ENCODE measurements at places on chromosomes 12 and 14. TPM values are rescaled to one million over a fixed set of nuclear protein-coding genes. Genes with fewer than 3 reads are reported as not detected.
A peak's percentile ranks its signal among the peaks of the same experiment; 100 is the strongest.

- peak; percentile 91 for DNase-seq
These were observed at the start of gene ALDH2 for GRCh38 chr12:111766608-111767361. Gene ALDH2 (plus strand): TSS chr12:111766933. CDS start chr12:111766983, 50 bp downstream.

DNA sequence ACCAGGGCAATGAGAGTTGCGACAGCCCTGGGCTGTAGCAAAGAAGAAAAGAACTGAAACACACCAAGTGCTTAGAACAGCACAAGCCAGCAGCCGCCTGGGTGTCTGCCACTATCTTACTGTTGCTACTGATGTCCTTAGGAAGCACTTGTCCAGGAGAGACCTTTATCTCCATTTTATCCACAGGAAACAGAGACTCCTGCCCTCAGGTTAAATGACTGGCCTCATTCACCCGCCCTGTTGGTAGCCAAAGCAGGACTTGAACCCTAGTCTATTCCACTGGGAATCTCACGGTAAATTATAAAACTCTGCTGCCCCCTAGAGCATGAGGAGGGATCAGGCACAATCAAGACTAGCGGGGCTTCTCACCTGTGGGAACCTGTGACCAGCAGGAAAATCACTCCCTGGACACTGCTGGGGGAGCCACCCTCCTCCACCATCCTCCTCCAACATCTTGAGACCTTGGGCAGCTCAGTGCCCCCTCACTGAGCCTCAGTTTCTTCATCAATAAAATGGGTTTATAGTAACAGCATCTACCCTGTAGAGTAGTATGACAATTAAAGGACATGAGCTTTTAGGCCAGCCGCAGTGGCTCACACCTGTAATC, 20.5 kb upstream of the TESC start:
- no peak for DNase-seq

- no peak for DNase-seq
These were observed 1117.6 kb upstream of the TMEM132C start for GRCh38 chr12:127149226-127149964.

GRCh38 chr12:82852529-82852928, 165.8 kb downstream of the TMTC2 start:
- no peak for DNase-seq

GRCh38 chr14:89746654-89747053, 207.9 kb downstream of the EFCAB11 start:
- DNase-seq, result no peak

GRCh38 chr14:104499784-104500760, 79.5 kb upstream of the C14orf180 start:
- DNase-seq, result no peak

DNA sequence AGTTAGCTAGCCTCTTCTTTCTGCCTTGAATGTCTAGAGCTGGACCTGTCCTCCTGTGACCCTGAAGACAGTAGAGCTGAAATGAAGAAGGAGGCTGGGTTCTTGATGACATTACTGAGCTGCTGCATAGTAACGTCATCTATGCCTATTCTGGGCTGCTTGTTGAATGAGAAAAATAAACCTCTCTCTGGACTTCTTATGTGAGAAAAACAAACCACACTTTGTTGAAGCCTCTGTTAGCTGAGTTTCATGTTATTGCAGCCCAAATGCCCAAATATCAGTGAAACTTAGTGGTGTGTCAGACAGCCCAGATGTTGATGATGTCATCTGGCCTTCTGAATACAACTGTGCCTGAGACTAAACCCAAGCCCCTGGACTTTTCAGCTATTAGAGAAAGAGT, 67.0 kb upstream of the MAX start:
- DNase-seq, result no peak

DNA sequence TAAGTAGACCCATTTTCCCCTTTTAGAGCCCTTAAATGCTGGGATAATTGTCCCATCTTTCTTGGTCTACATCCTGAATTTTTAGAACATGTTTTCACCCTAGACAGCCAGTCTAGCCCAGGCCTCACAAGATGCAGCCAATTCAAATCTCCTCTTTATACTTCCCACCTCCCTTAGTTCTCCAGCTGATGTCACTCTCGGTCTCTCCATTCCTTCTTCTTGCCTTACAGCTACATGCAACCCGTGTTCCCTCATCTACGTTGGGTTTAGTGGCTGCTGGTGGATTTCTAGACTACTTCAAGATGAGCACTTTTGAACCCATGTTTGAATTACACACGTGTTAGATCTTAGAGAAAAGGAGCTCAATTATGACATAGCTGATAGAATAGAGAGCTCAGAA, 132.0 kb downstream of the PPM1H start:
- no peak for DNase-seq

GRCh38 chr12:109995686-109996482, at the start of gene GIT2:
Gene GIT2 (minus strand): TSS chr12:109996368. CDS start chr12:109996224, 144 bp downstream.
- peak; percentile 97 for DNase-seq

DNA sequence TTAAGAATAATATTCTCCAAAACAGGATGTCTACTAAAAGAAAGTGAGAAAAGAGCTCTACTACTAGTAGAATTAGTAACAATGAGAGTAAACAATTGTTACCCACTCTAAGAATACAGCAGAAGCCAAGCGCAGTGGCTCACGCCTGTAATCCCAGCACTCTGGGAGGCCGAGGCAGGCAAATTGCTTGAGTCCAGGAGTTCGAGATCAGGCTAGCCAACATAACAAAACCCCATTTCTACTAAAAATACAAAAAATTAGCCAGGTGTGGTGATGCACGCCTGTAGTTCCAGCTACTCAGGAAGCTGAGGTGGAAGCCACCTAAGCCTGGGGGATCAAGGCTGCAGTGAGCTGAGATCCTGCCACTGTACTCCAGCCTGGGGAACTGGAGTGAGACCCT, 4.7 kb downstream of the DNAJC14 start:
- DNase-seq, result no peak

- DNase-seq, result no peak
These were observed 48.8 kb downstream of the KCNJ8 start for GRCh38 chr12:21725731-21726130.

- no peak for DNase-seq
These were observed 120.7 kb upstream of the SCAF11 start for GRCh38 chr12:46110928-46111699.

DNA sequence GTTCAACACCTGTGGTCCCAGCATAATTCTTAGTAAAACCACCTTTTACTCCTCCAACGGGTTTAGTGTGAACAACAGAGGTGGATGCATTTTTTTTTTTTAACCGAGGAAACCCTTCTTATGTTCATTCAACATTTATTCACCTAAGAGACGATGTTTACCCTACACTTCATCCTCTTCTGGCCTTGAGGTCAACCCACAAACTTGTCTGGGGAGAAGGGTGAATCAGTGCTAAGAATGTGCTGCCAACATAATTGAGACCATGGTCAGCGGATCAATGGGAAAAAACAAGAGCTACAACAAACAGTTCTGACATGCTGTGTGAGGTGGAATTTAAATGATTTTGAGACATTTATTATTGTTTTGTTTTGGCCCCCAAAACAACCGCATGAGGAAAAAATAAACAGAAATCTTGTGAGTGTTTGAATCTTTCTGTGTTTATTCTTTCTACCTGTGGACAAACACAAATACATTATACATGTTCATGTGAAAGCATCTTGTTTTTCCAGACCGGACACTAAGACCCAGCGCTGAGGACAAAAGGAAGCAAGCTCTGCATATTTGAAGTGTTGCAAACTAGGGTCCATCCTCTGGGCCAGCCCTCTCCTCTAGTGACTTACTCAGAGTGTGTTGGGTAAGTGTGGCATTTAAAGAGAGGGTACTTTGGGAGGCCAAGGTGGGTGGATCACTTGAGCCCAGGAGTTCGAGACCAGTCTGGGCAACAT, 5.1 kb upstream of the USP30 start:
- no peak for DNase-seq

- DNase-seq, result no peak
These were observed 23.3 kb downstream of the CLEC1A start for GRCh38 chr12:10075451-10075850.

- peak; percentile 50 for DNase-seq
These were observed 28.8 kb downstream of the CLSTN3 start for GRCh38 chr12:7158781-7159609.

DNA sequence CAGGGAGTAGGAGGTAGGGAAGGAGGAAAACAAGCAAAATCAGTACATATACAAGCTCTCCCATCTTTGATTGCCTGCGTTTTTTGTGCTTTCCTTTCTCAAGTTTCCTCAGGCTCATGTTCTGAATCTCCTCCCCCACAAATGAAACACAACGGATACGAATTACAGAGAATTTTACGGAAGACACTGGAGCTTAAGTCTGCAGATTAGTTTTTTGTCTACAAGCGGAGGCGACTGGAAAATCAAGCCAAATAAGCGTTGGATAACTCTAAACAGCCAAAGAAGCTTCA, 612 bp downstream of the WBP11 start:
- no peak for DNase-seq

DNA sequence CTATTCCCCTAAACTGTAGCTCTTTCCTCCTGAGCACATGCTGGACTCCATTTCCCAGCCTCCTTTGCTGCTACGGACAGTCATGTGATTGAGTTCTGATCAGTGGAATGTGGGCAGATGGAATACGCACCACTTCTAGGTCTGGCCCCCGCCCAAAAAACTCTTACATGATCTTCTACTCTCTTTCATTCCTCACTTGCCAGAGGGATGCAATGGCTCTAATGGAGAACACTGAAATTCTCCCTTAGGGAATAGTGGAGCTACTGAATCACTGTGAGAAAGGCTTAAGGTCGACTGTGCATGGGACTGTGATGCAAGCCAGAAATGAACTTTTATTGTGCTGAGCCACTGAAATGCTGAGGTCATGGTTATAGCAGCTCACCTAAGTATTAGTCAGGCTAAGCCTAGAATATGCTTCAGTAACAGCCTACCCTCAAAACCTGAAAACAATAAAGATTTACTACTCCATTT, 13.0 kb upstream of the TMED2 start:
- DNase-seq, result peak; percentile 86

DNA sequence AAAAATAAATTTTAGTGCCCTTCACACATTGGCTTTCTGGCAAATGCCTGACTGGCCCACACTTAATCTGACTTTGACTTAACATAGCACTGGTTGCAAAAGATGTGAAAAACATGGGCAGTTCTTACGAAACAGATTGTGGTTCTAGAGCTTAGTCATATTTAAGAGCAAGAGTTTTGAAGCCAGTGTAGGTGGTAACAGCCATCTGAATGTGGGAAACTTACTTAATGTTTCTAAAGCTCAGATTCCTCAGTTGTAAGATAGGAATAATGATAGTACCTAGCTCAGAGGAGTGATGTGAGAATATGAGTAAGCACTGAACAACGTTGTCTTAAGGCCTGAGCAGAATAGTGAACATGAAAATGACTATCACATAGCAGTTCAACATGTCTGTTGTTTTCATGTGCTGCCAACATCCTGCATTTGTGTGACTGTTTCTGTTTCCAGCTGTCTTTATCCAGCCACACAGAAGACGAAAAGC, 262.7 kb downstream of the SYT1 start:
- no peak for DNase-seq

GRCh38 chr12:97899956-97900355, 437.4 kb downstream of the RMST start:
- no peak for DNase-seq

DNA sequence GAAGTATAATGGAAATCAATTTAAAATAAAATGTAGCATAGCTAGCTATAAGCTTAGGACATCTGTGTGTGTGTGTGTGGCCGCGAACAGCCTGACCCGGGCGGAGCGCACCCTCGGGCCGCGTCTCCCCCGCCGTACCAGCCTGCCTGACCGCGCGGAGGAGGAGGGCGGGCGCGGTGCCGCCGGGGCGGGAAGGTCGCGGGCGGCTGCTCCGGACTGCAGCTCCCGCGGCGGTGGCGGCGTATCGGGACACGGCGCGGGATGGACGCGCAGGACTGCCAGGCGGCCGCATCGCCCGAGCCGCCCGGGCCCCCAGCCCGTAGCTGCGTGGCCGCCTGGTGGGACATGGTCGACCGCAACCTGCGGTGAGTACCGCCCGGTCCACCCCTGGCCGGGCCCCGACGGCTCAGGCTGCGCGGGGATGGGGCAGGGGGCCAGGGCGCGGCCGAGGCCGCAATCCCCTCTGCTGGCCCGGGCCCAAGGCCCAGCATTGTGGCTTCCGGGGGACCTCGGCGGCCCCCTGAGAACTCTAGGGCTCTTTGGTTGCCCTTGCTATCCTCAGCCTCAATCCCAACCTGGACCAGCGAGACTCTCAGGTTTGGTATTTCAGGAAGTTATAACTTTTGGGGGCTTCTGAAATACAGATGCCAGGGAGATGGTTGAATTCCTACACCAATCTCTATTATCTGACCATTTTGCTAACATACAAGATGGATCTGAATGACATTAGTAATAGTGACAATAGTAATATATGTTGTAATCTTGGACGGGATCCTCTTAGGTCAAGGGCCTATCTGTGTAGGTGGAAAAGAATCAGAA, at the start of gene ABHD12B:
TSS of gene ABHD12B (plus strand) at position 140 of the 819 bp plus-strand sequence. CDS start at position 262, 122 bp downstream.
- DNase-seq, result no peak

- DNase-seq, result no peak
These were observed 228.4 kb upstream of the FLRT2 start for GRCh38 chr14:85301506-85301905.

DNA sequence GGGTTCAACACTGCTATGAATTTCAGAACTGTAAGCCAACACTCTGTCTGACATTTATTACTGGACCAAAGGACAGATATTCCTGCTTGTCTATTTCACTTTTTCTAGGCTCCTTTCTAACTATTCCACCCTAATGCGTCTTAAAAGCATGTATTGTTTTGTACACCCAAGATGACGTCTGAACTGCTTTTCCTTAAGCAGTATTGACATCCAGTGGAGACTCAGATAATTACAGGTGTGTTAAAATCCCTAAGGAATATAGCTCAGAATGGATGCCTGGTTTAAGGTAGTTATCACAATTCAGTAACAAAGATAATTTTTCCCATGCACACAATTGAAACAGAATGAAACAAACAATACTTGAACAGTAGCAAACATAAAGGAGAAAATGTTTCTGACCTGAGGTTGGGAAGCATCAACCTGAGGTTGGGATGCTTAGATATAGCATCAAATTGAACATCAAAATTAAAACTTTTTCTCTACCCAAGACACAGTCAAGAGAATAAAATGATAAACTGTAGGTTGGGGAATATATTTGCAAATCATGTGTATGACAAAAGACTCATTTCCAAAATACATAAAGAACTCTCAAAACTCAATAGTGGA, 93.7 kb upstream of the PTPRR start:
- DNase-seq, result no peak

The CD69 gene
- 4.2 TPM for total RNA-seq

The SLC2A14 gene
- total RNA-seq, result 1.4 TPM

The RBP5 gene
- total RNA-seq, result not detected

The HSPB8 gene
- total RNA-seq, result 448 TPM

The AICDA gene
- total RNA-seq, result not detected

The CLEC1B gene
- not detected for total RNA-seq

The CLEC4E gene
- total RNA-seq, result 2.3 TPM

The GLT8D2 gene
- 12.5 TPM for total RNA-seq

The GXYLT1 gene
- 14.3 TPM for total RNA-seq

The ADCK1 gene
- 4.6 TPM for total RNA-seq

All from sigmoid colon (tissue), 7 donors.